Upper lobe of left lung (tissue), 6 donors: ENCODE measurements at places on chromosomes 5 and 9.

DNA sequence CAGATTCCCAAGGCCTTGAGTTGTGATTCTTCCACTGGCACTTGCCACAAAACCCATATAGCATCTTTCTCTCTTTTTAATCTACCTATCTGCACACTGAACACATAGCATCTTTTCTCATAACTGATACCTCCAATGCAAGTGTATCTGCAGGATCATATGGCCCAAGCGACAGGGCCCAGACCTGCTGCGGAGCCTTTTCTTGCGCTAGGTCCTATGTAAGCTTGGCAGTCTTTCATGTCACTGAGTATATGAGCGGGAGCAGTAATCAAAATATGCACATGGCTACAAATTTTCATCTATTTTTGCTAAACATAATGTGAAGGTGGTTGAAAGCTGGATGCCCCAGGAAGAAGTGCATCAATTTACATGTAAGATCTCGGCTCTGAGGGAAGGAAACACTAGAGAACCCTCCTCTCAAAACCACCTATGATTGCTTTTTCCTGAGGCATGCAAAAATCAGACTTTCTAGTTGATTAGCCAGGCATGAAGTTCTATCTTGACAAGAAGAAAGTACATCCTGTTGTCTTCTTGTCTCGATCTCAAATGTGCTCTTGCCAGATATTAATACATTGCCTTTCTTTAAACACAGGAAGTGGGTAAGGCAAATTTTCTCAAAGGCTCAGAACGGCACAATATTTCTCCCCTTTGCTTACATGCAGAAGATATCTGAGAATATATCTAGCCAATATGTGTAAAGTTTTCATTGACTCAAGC lies 26.9 kb upstream of the CEMIP2 start:
- no peak for DNase-seq

DNA sequence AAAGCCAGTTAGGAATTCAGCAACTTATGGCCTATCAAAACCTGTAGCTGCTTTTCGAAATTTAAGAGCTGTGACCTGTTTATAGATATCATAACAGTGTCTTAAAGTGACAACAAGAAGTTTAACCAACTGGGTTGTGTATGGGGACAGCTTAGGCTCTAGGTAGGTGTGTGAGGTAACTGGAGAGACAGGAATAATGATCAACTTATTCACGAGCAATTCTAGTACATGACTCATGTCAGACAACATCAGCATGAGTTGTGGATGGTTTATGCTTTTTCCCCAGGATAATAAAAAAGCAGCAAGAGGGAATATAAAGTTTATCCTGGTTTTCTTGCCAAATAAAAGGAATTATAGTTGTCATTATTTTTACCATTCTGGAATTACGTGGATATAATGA lies 88.6 kb downstream of the GDNF start:
- DNase-seq, result no peak

- DNase-seq, result no peak
These were observed 1901.9 kb upstream of the ACO1 start for GRCh38 chr9:30482499-30482898.

DNA sequence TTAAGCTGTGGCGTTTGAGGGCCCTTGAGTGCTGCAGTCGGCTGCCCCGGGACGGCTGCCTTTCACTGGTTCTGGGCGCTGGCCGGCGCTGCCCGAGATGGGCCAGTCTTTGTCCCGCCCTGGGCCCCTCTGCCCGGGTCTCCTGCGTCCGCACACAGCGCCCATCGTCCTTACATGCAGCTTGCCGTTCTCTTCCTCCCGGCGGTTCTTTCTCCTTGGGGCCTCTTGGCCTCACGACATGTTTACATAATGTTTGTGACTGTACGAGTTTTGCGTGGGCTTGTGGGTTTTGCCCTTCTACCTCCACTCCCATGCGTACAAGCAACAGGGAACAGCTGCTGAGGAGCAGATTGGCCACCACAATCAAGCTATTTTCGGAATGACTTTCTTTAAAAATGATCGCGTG lies 618 bp downstream of the TNPO1 start:
- DNase-seq, result peak; percentile 66

GRCh38 chr5:61344187-61344944 lies 12.3 kb downstream of the ZSWIM6 start:
- DNase-seq, result peak; percentile 52

DNA sequence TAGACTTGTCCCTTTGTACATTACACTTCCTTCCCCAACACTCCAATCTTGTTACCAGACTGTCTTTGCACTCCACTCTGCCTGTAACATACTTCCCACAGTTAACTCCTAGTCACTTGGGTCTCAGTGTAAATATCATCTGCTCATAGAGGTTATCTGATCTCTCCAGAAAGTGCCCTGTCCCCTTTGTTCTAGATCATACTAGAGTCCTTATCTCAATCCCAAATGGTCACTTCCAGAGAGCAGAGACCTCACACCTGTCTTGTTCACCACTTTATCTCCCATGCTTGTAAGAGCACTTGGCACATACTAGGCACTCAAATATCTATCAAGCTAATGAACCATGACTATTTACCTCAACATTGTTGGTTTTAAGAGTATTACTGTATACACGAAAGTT lies 30.4 kb downstream of the SETX start:
- DNase-seq, result no peak

DNA sequence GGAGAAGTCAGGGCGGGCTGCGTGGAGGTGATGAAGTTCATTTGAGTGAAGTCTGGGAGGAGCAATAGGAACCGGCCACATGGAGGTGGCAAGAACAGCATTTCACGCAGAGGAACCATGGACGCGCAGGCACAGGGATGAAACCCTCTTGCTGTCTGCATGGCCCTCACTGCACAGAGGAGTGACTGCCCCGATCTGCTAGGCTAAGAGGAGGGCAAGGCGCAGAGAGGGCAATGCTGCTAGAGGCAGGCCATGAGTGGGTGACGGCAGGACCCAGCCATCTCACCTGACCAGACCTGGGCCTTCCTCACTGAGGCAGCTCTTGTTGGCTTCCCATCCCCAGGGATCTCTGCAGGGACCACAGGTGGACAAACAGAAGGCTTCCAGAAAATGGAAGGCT lies 90.3 kb downstream of the BARX1 start:
- no peak for DNase-seq

DNA sequence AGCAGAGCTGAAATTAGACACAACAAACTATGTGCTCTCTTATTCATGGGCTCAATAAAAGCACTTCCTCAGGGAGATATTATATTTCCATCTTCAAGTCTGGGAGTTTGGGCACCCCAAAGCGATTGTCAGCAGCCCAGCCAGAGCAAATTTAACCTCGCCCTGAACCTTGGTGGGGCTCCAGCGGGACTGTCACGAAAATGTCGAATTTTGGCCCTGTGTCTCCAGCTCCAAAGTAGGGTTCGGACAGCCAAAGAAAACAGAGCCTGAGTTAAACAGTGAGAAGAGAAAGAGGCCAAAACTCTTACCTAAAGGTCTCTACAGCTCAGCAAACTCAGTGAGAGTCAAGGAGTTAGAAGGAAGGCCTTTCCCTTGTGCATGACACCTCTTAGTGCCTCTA lies 432.9 kb downstream of the SPATA31D1 start:
- no peak for DNase-seq
